Tibial nerve (tissue), 4 donors: ENCODE measurements at places on chromosomes 7 and 10.
A peak's percentile ranks its signal among the peaks of the same experiment; 100 is the strongest.

- H3K4me1 ChIP-seq: no peaks in the 10 kb centered on the region
- no peaks in the 10 kb centered on the region for H3K36me3 ChIP-seq
- H3K4me3 ChIP-seq: no peak overlapping the region
- H3K27me3 ChIP-seq: no peaks in the 10 kb centered on the region
- H3K27ac ChIP-seq: no peak overlapping the region
- DNase-seq: no peak
Observed at GRCh38 chr10:121087129-121087528, 236.0 kb downstream of the WDR11 start.

GRCh38 chr10:117137031-117137910, 799 bp downstream of the VAX1 start:
- no peaks in the 10 kb centered on the region for H3K36me3 ChIP-seq
- H3K4me1 ChIP-seq: peaks cover 64% of the 10 kb centered on the region
- DNase-seq: no peak
- H3K27me3 ChIP-seq: peaks cover 98% of the 10 kb centered on the region
- no peak overlapping the region for H3K27ac ChIP-seq
- H3K4me3 ChIP-seq: peak overlapping the region; percentile 16

DNA sequence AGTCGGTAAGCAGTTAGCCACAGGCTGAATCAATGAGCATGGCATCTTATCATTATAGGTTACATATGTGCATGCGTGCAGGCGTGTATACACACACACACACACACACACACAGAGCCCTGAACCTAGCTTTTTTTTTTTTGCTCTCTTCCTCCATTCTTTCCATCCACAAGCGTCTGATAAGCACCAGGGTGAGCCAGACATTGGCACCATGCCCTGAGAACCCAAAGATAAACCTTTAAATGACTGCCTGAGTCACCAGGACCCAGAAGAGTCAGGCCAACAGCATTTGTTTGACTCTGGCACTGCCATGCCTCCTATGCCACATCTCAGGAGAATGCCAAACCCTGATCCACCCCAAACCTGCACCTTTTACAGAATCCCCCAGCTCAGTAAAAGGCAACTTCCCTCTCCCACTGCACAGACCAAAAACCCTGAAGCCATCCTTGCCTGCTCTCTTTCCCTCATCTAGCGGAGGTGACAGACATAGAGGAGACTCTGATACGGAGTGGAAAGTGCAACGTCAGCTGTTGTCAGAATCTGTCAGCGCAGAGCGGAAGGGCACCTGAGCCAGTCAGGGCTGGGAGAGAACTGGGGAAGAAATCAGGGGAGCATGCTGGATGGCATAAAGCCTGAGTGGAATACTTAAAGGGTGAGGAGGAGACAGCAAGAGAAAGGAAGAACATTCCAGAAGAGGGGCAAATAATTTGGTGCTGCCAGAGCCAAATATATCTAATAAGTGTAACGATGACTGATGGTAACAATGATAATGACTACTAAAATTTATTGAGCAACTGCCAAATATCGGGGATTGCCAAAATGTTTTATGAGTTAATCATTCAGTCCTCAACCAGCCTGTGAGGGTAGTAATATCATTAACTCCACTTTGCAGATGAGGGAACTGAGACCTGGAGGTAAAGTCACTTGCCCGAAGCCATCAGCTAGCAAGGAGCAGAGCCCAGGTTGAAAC, 3.2 kb downstream of the PARP12 start:
- peaks cover 30% of the 10 kb centered on the region for H3K4me1 ChIP-seq
- H3K4me3 ChIP-seq: no peak overlapping the region
- no peak for DNase-seq
- no peaks in the 10 kb centered on the region for H3K27me3 ChIP-seq

GRCh38 chr10:80160361-80161320, 28.1 kb downstream of the PLAC9 start:
- H3K4me1 ChIP-seq: peaks cover 34% of the 10 kb centered on the region
- H3K27me3 ChIP-seq: no peaks in the 10 kb centered on the region
- peaks cover 23% of the 10 kb centered on the region for H3K36me3 ChIP-seq
- no peak for DNase-seq

- DNase-seq: no peak
- H3K36me3 ChIP-seq: no peaks in the 10 kb centered on the region
- no peaks in the 10 kb centered on the region for H3K27me3 ChIP-seq
- H3K4me3 ChIP-seq: no peak overlapping the region
- H3K4me1 ChIP-seq: peaks cover 7% of the 10 kb centered on the region
- no peak overlapping the region for H3K27ac ChIP-seq
Observed at GRCh38 chr7:127768241-127768640, 116.2 kb downstream of the SND1 start.

DNA sequence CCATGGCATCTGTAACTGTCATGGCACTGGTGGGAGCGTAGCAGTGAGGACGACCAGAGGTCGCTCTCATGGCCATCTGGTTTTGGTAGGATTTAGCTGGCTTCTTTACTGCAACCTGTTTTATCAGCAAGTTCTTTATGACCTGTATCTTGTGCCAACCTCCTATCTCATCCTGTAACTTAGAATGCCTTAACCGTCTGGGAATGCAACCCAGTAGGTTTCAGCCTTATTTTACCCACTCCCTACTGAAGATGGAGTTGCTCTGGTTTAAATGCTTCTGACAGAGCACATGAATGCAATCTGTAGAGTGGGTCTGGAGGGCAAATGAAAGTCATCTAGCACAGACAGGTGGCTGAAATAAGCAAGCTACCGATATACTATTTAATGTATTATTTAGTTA, 55.3 kb upstream of the OPN4 start:
- H3K4me3 ChIP-seq: no peak overlapping the region
- DNase-seq: no peak
- H3K36me3 ChIP-seq: no peaks in the 10 kb centered on the region
- H3K27me3 ChIP-seq: no peaks in the 10 kb centered on the region

GRCh38 chr7:128041203-128041602, 10.0 kb upstream of the LRRC4 start:
- no peak overlapping the region for H3K4me3 ChIP-seq
- no peaks in the 10 kb centered on the region for H3K27me3 ChIP-seq
- DNase-seq: peak; percentile 21
- H3K27ac ChIP-seq: no peak overlapping the region
- H3K36me3 ChIP-seq: no peaks in the 10 kb centered on the region
- peaks cover 14% of the 10 kb centered on the region for H3K4me1 ChIP-seq

DNA sequence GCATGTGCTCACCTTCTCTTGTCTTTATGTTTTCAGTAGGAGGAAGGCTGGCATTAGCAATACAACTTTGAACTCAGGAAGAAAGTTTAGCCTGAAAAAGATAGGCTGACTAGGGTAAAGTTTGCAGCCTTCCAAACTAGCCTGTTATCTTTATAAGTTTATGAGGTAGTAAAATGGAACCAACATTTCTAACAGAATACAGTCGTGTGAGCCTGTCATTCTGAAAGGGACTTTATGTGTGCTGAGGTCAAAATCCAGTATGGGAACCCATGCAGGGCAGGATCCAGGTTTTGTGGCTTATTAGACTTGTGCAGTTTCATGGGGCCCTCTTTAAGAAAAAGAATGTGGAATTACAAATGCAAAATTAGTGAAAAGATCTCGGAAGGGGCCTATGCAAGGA, 201.0 kb upstream of the PRPS1L1 start:
- H3K27me3 ChIP-seq: no peaks in the 10 kb centered on the region
- no peak overlapping the region for H3K4me3 ChIP-seq
- H3K27ac ChIP-seq: no peak overlapping the region
- no peaks in the 10 kb centered on the region for H3K4me1 ChIP-seq

DNA sequence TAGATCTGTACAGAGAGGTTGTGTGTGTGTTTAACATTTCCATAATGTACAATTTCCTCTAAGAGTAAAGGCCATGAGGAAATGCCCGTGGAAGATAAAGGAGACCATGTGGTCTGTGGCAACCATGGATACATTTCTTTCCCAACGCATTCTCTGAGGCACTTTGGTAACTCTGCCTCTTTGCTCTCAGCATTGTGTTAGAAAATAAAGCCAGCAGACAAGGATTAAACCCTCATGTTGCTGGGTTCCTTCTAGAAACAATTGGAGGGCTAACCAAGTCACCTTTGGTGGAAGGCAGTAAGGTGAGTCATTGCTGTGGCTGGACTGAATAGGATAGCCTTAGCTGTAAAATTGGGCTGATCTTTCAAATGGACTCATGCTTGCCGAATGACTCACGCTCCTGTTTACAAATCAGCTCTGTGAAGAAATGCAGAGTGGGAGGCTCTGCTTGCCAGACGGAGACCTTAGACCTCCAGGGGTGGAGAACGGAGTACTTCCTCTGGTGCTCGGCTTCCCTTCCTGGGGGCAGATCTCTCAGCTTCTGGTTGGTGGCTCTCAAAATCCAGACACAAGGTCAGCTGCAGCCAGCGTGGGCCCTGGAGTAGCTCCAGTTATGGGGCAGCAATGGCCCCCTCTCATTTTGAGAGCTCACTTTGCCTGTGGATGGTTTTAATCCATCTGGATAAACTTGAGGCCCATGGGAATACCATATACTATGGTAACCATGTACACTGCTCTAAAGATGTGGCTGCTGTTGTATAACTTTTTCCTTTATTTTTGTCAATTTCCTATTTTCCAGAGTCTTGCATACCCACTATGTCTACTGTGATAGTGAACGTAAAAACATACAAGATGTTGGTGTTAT, 137.3 kb downstream of the TCF7L2 start:
- DNase-seq: peak; percentile 55
- H3K36me3 ChIP-seq: no peaks in the 10 kb centered on the region
- no peaks in the 10 kb centered on the region for H3K27me3 ChIP-seq

GRCh38 chr10:124596962-124597845, 135.6 kb downstream of the LHPP start:
- DNase-seq: no peak
- H3K36me3 ChIP-seq: no peaks in the 10 kb centered on the region
- no peak overlapping the region for H3K27ac ChIP-seq
- H3K27me3 ChIP-seq: no peaks in the 10 kb centered on the region
- no peaks in the 10 kb centered on the region for H3K4me1 ChIP-seq

- H3K27me3 ChIP-seq: no peaks in the 10 kb centered on the region
- peak overlapping the region; percentile 7 for H3K27ac ChIP-seq
- peaks cover 28% of the 10 kb centered on the region for H3K4me1 ChIP-seq
- H3K4me3 ChIP-seq: no peak overlapping the region
- no peaks in the 10 kb centered on the region for H3K36me3 ChIP-seq
- DNase-seq: no peak
Observed at GRCh38 chr7:111266613-111267012, 175.7 kb downstream of the LRRN3 start.

GRCh38 chr7:157152391-157152937, 13.7 kb downstream of the UBE3C start:
- H3K27ac ChIP-seq: no peak overlapping the region
- H3K27me3 ChIP-seq: no peaks in the 10 kb centered on the region
- H3K36me3 ChIP-seq: no peaks in the 10 kb centered on the region
- DNase-seq: no peak

DNA sequence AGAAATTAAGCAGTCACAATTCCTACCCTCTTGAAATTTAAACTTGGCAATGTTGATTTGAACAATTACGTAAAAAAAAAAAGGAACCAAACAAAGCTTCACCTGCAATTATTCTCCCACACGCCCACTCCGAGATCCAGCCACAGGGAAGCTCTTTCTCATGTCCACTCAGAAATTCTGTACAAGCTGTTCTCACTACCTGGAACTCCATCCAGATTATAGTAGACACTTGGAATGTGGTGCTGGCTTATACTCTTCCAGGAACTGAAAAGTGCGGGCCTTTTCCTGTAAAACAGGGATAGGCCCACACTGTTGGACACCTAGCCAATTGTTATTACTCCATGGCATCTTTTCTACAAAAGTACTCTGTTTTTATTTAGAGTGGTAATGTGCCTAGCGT, 20.3 kb upstream of the TOMM7 start:
- H3K4me1 ChIP-seq: peaks cover 13% of the 10 kb centered on the region
- no peak for DNase-seq
- H3K27ac ChIP-seq: peak overlapping the region; percentile 91
- H3K27me3 ChIP-seq: no peaks in the 10 kb centered on the region

DNA sequence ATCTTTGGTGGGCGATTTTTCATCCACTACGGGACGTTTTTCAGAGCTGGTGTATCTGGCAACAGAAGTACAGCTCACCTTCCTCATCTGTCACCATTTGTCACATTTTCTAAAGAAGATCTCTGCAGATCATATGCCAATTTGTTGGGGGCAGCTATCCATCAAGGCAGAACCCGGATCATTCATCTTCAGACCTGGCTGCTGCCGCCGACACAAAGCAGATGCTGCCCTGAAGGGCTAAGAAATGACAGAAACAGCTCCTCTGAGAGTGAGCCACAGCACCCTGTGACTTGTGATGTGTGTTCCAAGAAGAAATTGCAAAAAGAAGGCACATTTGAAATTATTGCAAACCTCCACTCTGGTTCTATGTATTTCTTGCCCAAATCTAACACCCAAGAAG, 290.9 kb downstream of the GFRA1 start:
- peaks cover 12% of the 10 kb centered on the region for H3K4me1 ChIP-seq
- DNase-seq: no peak
- no peak overlapping the region for H3K27ac ChIP-seq
- no peaks in the 10 kb centered on the region for H3K36me3 ChIP-seq
- no peaks in the 10 kb centered on the region for H3K27me3 ChIP-seq
- H3K4me3 ChIP-seq: no peak overlapping the region

DNA sequence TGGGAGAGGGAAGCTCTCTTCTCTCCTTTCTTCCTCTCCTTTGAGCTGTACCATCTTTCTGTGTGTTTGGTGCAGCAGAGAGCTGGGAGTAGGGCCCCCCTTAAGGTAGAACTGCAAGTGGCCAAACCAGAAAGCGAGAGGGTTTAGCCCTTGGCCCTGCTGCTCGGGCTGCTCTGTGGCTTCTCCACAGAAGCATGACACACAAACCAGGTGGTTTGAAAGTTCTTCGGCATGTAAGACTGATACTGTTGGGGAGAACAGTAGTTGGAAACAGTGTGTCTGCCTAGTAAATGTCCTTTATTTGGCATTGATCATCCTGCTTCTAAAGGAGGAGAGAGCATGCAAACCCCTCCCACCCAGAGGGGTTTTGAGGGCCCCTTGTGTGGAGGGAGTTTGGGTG, 277.8 kb downstream of the CELF2 start:
- no peak overlapping the region for H3K27ac ChIP-seq
- no peak overlapping the region for H3K4me3 ChIP-seq
- DNase-seq: no peak
- H3K36me3 ChIP-seq: peaks cover 92% of the 10 kb centered on the region
- H3K27me3 ChIP-seq: no peaks in the 10 kb centered on the region

- no peaks in the 10 kb centered on the region for H3K4me1 ChIP-seq
- no peak overlapping the region for H3K27ac ChIP-seq
- H3K27me3 ChIP-seq: no peaks in the 10 kb centered on the region
- H3K4me3 ChIP-seq: no peak overlapping the region
Observed at GRCh38 chr10:82969405-82969804, 1094.4 kb downstream of the NRG3 start.
